Mesangial cell (primary cell): ENCODE measurements at places on chromosomes 2 and 18. TPM values are rescaled to one million over a fixed set of nuclear protein-coding genes. Genes with fewer than 3 reads are reported as not detected.

TXNDC2 gene
- 0.13 TPM in 1 of 2 replicates, not detected in the other for total RNA-seq

SPHKAP gene
- under 0.01 and 0.13 TPM in 2 replicates for total RNA-seq

TEKT4 gene
- not detected in 2 replicates for total RNA-seq

IL18RAP gene
- total RNA-seq = not detected in 2 replicates

SNED1 gene
- 1.5 and 6.7 TPM in 2 replicates for total RNA-seq

KLHL30 gene
- total RNA-seq = 0.16 and 5.5 TPM in 2 replicates

GIGYF2 gene
- total RNA-seq = 19.4 and 28.3 TPM in 2 replicates

GCG gene
- total RNA-seq = not detected in 2 replicates

EFEMP1 gene
- total RNA-seq = 65.4 and 79.4 TPM in 2 replicates

TCF23 gene
- total RNA-seq = not detected in 2 replicates

GPR45 gene
- 0.16 and 0.25 TPM in 2 replicates for total RNA-seq

NAB1 gene
- total RNA-seq = 19.2 and 28.0 TPM in 2 replicates

HMSD gene
- 0.49 and 0.51 TPM in 2 replicates for total RNA-seq

SERPINB10 gene
- not detected in 2 replicates for total RNA-seq

TBR1 gene
- not detected in 2 replicates for total RNA-seq

TUBA4B gene
- total RNA-seq = not detected in 2 replicates

GYPC gene
- total RNA-seq = 156 and 164 TPM in 2 replicates

RGPD3 gene
- total RNA-seq = under 0.01 and 0.13 TPM in 2 replicates

TCF7L1 gene
- 2.2 and 2.4 TPM in 2 replicates for total RNA-seq

PXDN gene
- 342 and 470 TPM in 2 replicates for total RNA-seq

IL18R1 gene
- total RNA-seq = 0.49 and 0.51 TPM in 2 replicates

MMADHC gene
- 54.9 and 82.1 TPM in 2 replicates for total RNA-seq

CDH20 gene
- total RNA-seq = 1.3 TPM in 1 of 2 replicates, not detected in the other

UGT1A3 gene
- total RNA-seq = not detected in 2 replicates
